ENCODE measurements at places on chromosomes 4 and X. TPM values are rescaled to one million over a fixed set of nuclear protein-coding genes. Genes with fewer than 3 reads are reported as not detected.

CAPN6 gene
- 4.0 TPM for total RNA-seq

GRID2 gene
- total RNA-seq: 26.8 TPM

LINC00632 gene
- 42.0 TPM for total RNA-seq

IL2 gene
- total RNA-seq: 0.64 TPM

SHROOM4 gene
- total RNA-seq: 3.5 TPM

HOPX gene
- 0.26 TPM for total RNA-seq

RBM46 gene
- total RNA-seq: 4.2 TPM

MAB21L2 gene
- total RNA-seq: not detected

UGT2B15 gene
- total RNA-seq: 0.25 TPM

DNA sequence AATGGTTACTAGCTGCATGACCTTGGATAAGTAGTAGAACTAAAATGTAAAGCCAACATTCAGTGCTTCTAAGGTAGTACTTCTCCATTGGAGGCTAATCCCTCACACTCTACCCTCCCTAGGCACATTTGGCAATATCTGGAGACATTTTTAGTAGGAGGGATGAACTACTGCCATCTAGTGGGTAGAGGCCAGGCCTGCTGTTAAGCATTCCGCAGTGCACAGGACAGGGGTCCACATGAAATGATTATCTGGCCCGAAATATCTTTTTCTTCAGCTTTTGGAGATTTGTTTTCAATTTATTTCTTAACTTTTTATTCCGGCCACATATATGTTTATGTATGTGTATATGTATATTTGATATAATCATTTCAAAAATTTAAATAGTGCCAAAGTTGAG lies 36.0 kb upstream of the SPANXC start:
- no peak overlapping the region for H3K4me3 ChIP-seq
- no peaks in the 10 kb centered on the region for H3K27me3 ChIP-seq
- peak; percentile 7 for DNase-seq
- H3K4me1 ChIP-seq: no peaks in the 10 kb centered on the region

GRCh38 chrX:150362599-150363481 lies at the start of gene MAMLD1:
Gene MAMLD1, plus strand, starts transcription at chrX:150363317. Its CDS starts 82,200 bp downstream, at chrX:150445517.
- H3K27ac ChIP-seq: no peak within 1 kb of the TSS
- H3K4me3 ChIP-seq: peak within 1 kb of the TSS; percentile 66
- peaks cover 79% of the 10 kb centered on the region for H3K27me3 ChIP-seq
- DNase-seq: peak; percentile 18
- H3K36me3 ChIP-seq: no peaks in the 10 kb centered on the region
- H3K4me1 ChIP-seq: peaks cover 15% of the 10 kb centered on the region

- DNase-seq: no peak
- H3K27me3 ChIP-seq: peaks cover 7% of the 10 kb centered on the region
- no peak overlapping the region for H3K4me3 ChIP-seq
These were observed 18.7 kb downstream of the ZNF595 start for GRCh38 chr4:71830-72229.

GRCh38 chr4:159016593-159017024 lies 86.3 kb upstream of the RAPGEF2 start:
- peak; percentile 63 for DNase-seq
- no peak overlapping the region for H3K4me3 ChIP-seq
- no peak overlapping the region for H3K27ac ChIP-seq
- H3K27me3 ChIP-seq: peaks cover 12% of the 10 kb centered on the region
- H3K36me3 ChIP-seq: no peaks in the 10 kb centered on the region
- peaks cover 53% of the 10 kb centered on the region for H3K4me1 ChIP-seq

DNA sequence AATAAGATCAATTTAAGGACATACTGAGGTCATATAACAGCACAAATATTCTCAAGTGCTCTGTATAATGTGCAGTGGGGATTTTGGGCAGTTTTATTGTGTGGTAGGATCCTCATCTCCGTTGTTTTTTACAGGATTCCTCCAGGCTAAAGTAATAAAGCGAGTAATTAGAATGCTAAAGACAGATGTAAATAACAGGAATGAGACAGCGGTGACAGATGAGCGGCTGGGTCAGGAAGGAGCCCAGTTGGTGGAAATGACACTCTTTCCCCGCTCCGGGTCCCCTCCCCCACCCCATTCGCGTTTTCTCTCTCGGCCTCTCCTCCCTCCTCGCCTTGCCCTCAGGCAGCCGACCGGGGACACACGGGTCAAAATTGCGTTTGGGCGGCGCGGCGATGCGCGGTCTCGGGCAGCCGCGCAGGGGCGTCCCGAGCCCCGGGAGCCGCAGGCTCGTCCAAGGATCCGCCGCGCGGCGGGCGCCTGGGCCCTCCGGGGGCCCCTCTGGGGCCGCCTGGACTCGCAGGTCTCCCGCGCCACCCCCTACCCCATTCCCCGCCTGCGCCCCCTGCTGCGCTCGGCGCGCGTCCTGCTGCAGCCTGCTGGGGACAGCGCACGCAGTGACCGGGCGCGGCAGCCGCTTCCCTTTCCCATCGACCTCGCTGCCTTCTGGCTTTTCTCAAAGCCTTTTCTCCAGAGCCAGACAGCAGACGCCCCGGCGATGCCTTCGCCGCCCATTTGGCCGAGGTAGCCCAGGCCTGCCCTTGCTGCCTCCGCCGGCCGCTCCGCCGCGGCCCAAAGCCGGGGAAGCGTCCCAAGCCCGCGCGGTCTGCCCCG lies 16.2 kb downstream of the POU4F2 start:
- H3K4me3 ChIP-seq: peak overlapping the region; percentile 64
- H3K27me3 ChIP-seq: peaks cover 98% of the 10 kb centered on the region
- H3K27ac ChIP-seq: no peak overlapping the region
- H3K4me1 ChIP-seq: peaks cover 30% of the 10 kb centered on the region

- no peaks in the 10 kb centered on the region for H3K36me3 ChIP-seq
- no peak overlapping the region for H3K4me3 ChIP-seq
- DNase-seq: no peak
- peaks cover 21% of the 10 kb centered on the region for H3K4me1 ChIP-seq
- H3K27ac ChIP-seq: peak overlapping the region; percentile 31
- no peaks in the 10 kb centered on the region for H3K27me3 ChIP-seq
These were observed 61.6 kb downstream of the SYNPO2 start for GRCh38 chr4:118950224-118950623.

DNA sequence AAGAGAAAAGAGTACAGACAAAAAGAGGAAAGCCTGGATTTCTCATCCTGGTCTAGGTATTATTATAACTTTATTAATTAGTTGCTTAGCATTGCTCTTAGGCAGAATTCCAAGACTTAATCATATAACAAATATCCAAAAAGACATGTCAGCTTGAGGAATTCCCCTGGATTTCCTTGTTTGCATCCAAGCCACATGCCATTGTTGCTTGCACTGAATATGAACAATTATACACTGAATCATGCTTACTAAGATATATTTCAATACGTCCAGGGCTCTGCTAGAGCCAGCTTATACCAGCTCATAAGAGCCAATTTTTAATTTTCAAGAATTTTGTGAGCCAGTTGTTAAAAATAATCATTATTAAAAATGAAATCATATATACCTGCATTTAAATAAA lies 5.5 kb upstream of the TLR10 start:
- H3K36me3 ChIP-seq: no peaks in the 10 kb centered on the region
- no peak for DNase-seq
- no peak overlapping the region for H3K4me3 ChIP-seq
- H3K27ac ChIP-seq: no peak overlapping the region
- H3K27me3 ChIP-seq: no peaks in the 10 kb centered on the region

- H3K27me3 ChIP-seq: no peaks in the 10 kb centered on the region
- H3K4me3 ChIP-seq: no peak overlapping the region
- DNase-seq: no peak
- H3K27ac ChIP-seq: no peak overlapping the region
- peaks cover 4% of the 10 kb centered on the region for H3K4me1 ChIP-seq
- H3K36me3 ChIP-seq: no peaks in the 10 kb centered on the region
These were observed 210.7 kb upstream of the PRPS2 start for GRCh38 chrX:12580548-12580947.

GRCh38 chr4:101175896-101176676 lies 171.2 kb downstream of the PPP3CA start:
- peak; percentile 12 for DNase-seq
- H3K27ac ChIP-seq: peak overlapping the region; percentile 88
- H3K27me3 ChIP-seq: no peaks in the 10 kb centered on the region
- no peaks in the 10 kb centered on the region for H3K36me3 ChIP-seq
- H3K4me3 ChIP-seq: no peak overlapping the region
- H3K4me1 ChIP-seq: peaks cover 43% of the 10 kb centered on the region

DNA sequence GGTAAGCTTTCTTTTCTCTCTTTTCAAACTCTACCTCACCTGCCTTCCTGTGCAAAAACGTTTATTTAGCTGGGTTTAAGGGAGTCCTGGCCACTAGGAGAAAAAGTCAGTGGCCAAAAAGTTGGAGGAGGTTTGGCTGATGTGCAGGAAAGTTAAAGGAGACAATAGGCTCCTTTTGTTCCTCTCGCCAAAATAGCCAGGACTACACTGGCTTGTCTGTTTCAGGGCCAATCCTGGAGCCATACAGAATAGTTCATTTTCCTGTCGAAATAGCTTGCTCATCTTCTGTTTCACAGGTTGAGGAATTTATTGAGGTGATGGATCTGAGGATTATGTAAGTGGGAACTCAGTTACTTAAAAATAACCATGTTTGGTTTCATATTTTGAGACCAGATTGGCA lies 423 bp downstream of the HEPH start:
- H3K27me3 ChIP-seq: no peaks in the 10 kb centered on the region
- peaks cover 4% of the 10 kb centered on the region for H3K36me3 ChIP-seq
- no peak for DNase-seq
- peaks cover 8% of the 10 kb centered on the region for H3K4me1 ChIP-seq
- H3K27ac ChIP-seq: no peak overlapping the region

DNA sequence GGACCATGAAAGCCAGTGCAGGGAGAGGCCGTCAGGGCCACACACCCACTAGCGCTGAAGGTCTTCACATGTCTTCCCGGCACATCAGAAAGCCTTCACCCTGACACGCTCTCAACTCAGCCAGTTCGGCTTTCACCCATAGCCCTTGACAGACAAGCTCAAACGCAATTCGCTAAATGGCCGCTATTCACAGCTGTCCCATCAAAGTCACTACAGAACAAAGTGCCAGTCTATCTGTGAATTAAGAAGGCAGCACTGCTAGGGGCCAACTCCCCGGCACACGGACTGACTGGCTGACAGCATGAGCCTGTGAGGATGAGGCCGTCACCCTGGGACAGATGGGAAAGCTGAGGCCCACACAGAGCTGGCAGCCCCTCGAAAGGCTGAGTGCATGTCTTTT lies 45.7 kb downstream of the ACOX3 start:
- H3K4me1 ChIP-seq: peaks cover 27% of the 10 kb centered on the region
- H3K27me3 ChIP-seq: no peaks in the 10 kb centered on the region
- DNase-seq: no peak
- H3K4me3 ChIP-seq: no peak overlapping the region

DNA sequence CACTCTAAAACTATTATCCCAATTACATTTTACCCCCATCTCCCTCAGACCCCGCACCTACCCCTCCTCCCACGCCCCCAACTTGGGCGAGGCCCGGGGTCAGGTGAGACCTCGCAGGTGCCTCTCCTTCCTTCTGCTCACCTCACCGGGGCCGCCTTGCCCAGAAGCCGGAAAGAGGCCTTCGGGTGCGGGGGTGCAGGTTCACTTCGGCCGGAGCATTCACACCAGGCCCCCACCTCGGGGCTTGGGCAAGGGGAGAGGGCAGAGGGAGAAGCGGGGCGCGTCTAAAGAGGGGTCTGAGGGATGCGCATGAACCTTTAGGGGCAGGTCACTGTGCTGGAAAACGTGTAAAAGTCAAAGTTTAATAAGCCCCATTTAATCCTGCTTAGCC lies 427 bp downstream of the ZNF182 start:
- peak overlapping the region; percentile 90 for H3K4me3 ChIP-seq
- H3K27me3 ChIP-seq: peaks cover 5% of the 10 kb centered on the region
- 0 out of 2 replicates have a peak overlapping the region, but pooled peaks have one; percentile 89 for H3K27ac ChIP-seq
- H3K4me1 ChIP-seq: 0 out of 2 replicates have a peak, but pooled peaks cover 6% of the 10 kb centered on the region
- peaks cover 8% of the 10 kb centered on the region for H3K36me3 ChIP-seq

- no peak overlapping the region for H3K4me3 ChIP-seq
- H3K27me3 ChIP-seq: no peaks in the 10 kb centered on the region
- H3K27ac ChIP-seq: no peak overlapping the region
- H3K4me1 ChIP-seq: peaks cover 9% of the 10 kb centered on the region
These were observed 1074.1 kb upstream of the SLIT2 start for GRCh38 chr4:19177616-19178015.

Measured in WTC11 (cell line).